ENCODE measurements at places on chromosomes 12 and 14.

DNA sequence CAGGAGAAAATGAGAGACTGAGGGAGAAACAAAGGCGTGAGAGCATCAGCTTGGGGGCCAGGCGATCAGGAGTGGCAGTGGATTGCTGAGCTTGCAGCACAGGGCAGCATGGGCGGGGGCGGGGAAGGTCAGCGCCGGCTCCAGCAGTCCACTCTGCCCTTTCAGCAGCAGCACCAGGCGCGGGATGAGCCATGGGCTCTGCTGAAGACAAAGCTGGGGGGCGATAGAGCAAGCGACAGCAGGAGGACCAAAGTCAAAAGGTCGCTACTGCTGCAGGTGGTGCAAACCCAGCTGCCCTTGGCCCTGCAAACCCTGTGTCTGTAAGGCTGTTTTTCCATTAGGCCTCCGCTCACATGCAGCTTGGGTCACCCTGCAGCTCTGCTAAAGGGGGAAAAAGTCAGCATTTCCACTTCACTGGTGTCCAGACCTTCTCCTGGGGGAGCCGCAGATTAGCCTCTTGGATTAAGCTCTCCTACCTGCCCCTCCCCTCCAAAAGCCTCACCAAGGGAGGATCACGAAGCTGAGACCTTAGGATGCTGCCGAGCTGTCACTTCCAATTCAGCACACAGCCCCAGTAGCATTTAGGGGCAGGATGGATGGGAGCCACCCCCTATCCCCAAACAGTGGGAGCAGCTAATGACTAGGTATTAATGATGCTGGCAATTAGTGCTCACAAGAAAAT, 204.8 kb downstream of the DPF3 start:
- no peak for DNase-seq

DNA sequence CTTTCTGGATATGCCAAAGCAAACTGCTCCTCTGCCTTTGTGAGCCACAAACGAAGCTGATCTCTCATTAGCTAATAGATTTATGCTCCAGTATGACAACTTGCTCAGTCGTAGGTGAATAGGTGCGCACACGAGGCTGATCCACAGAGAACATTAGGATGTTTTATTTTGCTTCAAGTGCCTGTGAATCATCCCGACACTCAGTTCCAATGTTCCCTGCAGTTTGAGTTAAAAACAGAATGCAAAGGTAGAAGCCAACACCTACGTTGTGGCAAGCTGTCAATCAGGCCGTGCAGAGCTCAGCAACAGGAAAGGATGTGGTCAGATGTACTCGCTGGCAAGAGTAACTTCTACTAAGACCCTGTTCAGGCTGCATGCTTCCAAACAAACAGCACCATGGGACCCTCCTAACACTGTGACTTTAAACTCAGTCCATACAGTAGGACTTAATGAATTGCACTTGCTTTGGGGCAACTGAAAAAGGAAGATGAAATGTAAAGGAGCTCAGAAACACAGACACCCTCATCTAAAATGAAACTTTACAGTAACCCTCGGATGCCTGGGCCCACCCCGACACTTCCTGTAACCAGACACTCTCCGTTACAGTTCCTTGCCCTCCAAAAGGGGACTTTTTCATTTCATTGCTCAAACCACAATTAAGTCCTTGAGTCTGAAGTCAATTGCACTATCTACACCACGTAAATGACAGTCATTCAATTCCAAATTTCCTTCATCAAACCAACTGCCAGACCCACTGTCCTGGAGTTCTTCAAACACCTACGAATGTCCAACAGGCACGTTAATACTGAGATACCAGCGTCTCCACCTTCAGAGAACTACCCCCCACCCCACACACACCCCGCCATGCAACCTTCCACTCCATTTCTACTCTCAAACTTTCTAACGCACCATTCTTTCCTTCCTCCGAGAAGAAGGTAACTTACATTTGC, 1.6 kb downstream of the CCDC88C start:
- no peak for DNase-seq

- DNase-seq: no peak
Measured at GRCh38 chr14:54550514-54550913, 16.4 kb upstream of the SAMD4A start.

- DNase-seq: no peak
Measured at GRCh38 chr14:51504669-51505068, 147.0 kb upstream of the FRMD6 start.

DNA sequence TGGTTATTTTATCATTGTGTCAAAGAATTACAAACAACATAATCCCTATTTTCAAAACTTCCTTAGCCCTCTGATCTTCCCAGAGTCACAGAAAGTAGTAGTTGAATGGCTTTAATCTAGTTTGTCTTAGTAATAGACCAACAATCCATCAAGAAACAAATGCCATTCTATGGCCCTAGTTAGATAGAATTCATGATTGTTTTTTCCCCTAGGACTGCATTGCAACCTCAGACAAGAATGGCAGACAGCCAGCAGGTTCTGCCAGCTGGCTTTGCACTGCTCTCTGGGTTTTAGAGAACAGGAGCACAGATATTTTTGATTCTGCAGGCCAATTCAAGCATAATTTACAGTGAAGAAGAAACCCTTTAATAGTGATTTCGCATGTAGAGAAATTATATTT, 33.8 kb downstream of the SYT1 start:
- no peak for DNase-seq

DNA sequence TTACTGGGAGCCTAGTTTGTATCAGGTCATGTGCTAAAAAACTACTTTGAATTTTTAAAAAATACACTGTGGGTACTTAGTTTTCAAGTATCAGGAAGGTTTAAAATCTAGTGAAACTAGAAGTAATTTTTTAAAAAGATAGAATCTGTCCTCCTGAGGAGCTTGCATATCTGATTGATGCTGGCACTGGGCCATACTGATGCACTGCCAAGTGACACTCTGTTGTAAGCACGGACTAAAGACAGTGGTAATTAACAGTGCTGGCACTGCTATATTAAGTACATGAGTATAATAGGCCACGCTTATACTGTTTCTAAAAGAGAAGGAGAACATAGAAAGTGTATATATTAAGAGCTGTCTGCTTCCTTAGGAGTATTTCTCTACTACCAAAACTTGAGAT, 10.0 kb upstream of the TBC1D30 start:
- DNase-seq: no peak

GRCh38 chr12:132215299-132215989, 71.2 kb downstream of the NOC4L start:
- no peak for DNase-seq

- DNase-seq: no peak
Measured at GRCh38 chr12:124603831-124604251, 36.4 kb upstream of the NCOR2 start.

GRCh38 chr14:91509083-91509877, 830 bp downstream of the PPP4R3A start:
- DNase-seq: no peak

DNA sequence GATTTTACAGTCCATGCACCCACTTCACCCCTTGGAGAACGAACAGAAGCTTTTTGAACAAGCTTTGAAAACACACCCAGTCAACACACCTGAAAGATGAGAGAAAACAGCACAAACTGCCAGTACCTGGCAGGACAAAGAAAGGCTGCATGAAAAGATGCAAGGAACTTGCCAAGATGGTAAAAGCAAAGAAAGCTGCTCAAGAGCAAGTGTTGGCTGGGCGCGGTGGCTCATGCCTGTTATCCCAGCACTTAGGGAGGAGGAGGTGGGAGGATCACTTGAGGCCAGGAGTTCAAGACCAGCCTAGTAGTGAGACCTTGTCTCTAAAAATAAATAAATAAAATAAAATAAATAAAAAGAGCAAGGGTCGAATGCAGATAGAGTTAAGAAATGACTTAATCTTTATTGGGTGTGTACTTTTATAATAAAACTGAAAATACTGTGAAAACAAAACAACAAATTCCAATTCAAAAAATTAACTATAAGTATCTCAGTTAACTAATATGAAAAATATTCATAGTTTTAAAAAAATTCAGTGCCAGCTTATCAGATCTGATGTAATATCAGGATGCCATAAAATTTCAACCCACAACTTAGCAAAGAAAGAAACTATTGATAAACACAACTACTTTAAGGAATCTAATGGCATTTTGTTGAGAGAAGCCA, 59.2 kb downstream of the HECTD4 start:
- no peak for DNase-seq

DNA sequence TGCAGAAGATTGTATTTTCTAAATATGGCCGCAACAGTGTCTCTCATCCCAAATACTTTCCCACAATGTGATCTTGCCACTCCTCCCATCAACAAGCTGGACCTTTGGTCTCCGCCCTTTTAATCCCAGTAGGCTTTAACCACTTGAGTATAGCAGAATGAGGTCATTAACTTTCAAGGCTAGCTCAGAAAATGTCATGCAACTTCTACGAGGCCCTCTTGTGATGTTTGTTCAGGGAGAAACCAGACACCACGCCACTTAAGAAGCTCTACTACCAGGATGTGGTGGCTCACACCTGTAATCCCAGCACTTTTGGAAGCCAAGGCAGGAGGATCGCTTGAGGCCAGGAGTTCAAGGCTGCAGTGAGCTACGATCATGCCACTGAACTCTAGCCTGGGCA, 20.1 kb upstream of the OR6J1 start:
- no peak for DNase-seq

DNA sequence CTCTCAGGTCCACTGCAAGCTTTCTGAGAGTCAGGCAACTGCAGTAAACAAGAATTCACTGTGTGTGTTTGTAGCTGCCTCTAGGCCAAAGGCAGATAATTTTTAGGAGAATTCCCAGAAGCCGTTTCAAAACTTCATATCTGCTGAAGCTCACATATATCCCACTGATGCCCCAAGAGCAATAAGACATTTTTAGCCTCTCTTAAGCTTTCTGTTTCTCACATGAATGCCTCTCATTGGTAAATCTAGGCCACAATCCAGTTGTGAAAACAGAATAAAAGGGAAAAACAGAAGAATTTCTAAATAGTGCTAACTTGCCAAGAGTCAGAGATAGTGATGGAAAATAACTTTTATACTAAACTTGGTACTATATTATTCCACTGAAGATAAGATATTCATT, 48.5 kb upstream of the LIN7A start:
- no peak for DNase-seq

- no peak for DNase-seq
Measured at GRCh38 chr14:104877066-104877805, 12.2 kb downstream of the CEP170B start.

GRCh38 chr14:80946187-80946586, 4.6 kb upstream of the CEP128 start:
- no peak for DNase-seq

DNA sequence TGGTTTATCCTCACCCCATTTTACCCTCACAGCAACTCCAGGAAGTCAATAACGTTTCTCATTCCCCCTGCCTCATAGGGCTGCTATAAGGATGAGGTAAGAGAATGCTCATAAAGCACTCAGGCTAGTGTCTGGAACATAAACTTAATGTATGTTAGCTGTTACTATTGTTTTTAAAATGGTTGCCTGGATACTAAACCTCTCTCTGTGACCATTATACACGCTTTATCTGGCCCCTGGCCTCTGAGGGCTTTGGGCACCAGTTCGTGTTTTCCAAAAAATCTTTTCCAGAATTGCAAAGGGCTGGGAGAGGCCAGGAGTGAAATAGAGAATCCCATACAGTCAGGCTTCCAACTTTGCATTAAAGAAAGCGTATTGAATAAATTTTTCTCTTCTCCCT, 113.9 kb downstream of the KTN1 start:
- DNase-seq: no peak

- DNase-seq: no peak
Measured at GRCh38 chr12:68119724-68120211, 39.8 kb downstream of the IFNG start.

DNA sequence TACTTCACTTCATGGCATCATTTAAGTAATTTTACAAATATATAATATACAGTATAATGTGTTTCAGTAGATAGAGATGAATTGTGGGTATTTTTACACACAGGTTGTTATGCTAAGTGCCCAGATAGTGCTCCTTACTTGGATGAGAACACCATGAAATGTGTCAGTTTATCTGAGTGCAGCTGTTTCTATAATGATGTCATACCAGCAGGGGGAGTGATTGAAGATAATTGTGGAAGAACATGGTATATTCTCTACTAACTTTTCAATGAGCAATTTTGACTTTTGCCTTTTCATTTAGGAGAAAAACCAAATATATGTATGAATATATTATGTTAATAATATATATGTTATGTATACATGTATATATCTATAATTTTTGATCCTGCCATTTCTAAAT, 221.6 kb downstream of the LRRK2 start:
- DNase-seq: no peak

GRCh38 chr12:234019-234418, 20.1 kb upstream of the SLC6A12 start:
- no peak for DNase-seq

DNA sequence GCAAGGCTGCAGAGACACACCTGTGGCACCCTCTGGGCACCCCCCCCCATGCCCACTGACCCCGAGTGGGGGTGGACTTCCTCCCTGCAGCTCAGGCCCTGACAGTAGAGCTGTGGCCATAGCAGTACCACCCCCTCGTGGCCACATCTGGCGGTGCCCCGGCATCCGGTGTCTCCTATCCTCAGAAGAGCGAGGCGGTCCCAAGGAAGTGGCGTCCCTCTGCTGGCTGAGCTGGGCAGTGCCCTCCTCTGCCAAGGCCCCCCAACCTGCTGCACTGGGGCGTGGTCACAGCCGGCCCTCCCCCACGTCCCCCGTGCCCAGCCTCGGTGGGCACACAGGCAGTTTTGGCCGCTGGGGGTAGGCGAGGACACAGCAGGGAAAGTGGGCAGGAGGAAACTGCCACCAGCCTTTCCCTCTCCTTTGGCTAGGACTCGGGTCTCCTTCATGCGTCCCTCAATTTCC, 6.0 kb upstream of the SLC6A12 start:
- DNase-seq: no peak

DNA sequence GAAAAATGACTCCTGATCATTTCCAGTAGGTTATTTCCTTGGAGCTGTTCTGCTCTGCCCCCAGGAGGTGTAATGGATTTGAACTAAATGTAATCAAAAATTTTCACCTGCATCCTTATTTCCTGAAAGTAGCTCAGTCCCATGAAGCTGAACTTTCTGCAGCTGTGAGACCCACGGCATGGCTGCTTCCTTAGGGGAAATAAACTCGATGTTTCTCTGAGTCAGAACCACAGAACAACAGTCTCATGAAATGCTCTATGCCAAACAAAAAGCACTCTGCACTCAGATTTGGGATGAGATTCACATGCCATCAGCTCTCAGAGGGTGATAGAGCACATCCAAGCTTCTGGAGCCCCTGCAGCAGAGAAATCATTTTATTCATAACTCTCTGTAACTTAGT, 224.1 kb upstream of the PLEKHG7 start:
- no peak for DNase-seq

DNA sequence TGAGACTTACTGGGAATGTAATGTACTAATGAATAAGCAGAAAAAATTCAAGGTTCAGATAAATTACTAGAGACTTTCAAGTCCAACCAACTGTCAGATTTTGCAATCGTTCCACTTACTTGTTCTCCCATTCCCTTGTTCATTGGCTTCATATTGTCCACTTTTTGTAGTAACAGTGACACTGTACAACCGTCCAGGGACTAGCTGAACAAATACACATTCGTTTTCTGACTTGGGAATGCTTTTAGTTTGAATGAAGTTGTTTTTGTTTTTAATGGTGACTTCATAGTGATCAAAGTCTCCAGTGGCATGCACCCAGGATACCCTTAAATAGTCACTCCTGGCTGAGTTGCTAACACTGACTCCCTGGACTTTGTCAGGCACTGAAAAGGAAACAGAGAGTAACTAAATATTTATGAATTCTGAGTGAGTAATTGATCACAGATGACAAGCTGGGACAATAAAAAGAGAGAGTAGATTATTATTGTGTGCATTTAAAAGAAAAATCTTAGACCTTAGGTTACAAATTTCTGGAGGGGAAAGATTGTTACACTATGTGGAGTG, 65.4 kb downstream of the PTPRB start:
- no peak for DNase-seq

All from NCI-H1417 treated with DMSO at 0.1 percent for 48 hours (cell line).